Stimulated activated CD8-positive, alpha-beta memory T cell treated with anti-CD3 and anti-CD28 coated beads, Interleukin-12 subunit alpha, Interleukin-12 subunit beta, amount 100 ng/mL, for 4 hours (primary cell): ENCODE measurements at places on chromosomes 5 and 9.

DNA sequence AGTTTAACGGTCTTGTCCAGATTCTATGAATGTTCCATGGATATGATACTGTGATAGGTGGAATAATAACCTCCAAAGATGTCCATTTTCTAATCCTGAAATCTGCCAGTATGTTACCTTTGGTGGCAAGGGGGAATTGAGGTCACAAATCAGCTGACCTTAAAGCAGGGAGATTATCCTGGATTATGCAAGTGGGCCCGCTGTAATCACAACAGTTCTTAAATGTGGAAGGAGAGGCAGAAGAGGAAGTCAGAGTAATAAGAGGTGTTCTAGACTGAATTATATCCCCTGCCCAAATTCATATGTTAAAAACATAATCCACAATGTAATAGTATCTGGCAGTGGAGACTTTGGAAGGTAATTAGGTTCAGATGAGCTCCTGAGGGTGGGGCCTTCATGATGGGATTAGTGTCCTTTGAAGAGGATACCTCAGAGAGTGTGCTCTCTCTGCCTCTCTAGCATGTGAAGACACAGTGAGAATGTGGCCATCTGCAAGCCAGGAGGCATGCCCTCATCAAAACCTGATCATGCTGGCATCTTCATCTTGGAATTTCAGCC is 47.6 kb upstream of the ZFAND5 start:
- DNase-seq = no peak

DNA sequence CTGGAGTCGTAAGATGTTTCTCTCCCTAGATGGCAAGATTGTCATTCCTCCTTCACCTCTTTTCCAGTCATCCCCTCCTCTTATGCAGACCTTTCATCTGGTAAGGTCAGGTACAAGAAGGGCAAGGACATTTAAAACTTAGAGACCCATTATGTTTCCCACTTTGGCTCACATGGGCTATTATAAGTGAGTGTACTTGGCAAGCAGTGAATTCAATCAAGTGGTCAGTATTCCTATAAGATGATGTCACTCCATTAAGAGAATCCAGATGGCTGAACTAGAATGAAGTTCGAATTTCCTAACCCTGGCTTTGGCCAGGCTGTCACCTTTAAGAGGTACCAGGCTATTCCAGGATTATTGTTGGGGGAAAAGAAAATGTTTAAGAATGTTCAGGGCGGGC is 32.2 kb downstream of the ZNF131 start:
- no peak for DNase-seq

- DNase-seq = no peak
These were observed 64.2 kb downstream of the SNX24 start for GRCh38 chr5:122909470-122910100.

- DNase-seq = no peak
These were observed 1.9 kb upstream of the GPR107 start for GRCh38 chr9:130051855-130052254.

DNA sequence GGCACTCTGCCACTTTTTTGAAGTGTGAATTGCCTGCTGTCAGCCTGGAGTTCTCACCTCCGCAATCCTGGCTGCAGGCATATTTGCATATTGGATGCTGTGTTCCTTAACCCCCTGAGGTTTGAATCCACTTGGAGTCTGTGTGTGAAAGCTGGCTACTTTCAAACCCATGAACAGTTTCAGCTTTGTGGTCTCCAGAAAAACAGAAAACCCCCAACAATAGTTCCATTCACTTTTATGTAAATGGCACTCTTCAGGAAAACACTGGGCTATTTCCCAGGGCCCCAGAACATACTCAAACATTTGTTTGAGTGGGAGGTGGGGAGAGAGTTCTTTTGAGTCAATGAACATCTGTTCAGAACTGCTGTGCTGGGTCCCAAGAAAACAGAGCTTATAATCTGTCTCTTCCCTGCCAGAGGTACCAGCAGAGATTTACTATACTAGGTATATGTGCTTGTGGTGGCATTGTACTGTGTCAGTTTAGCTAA is 5.0 kb downstream of the NUDT2 start:
- no peak for DNase-seq

GRCh38 chr9:74172874-74173273 is 324.3 kb upstream of the RORB start:
- DNase-seq = no peak

DNA sequence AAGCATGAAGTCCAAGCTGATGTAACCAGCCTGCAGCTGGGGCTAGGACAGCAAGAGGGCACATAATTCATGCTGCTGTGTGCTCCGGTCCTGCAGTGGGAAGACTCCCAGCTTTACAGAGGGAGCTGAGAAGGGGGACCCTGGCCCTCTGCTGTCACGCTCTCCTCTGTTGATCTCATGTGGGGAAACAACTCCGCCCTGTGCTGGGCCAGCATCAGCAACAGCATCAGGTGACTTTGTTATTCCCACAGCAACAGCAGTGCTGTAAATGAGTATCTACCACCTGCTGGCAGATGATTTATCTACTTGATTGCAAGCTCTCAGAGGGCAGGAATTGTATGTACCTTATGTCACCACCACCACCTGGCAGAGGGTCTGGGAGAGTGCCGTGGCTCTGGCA is 176.2 kb downstream of the COL23A1 start:
- no peak for DNase-seq

DNA sequence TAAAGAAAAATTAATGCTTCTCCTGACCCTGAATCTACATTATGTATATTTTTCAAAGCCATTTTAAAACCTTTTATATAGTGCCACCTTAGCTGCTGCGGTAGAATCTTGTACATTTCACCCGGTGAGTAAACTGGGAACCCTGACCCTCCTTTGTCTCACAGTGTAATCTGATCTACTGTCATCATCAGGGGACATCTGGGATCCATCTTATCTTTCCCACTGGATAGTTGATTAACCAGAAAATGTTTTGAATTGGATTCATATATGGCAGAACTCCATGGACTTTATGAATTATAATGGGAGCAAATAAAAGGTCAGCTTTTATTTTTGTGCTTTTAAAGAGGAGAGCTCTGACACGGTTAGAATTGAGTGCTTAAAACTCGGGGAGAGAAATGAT is 95.0 kb downstream of the ADAMTSL1 start:
- DNase-seq = no peak

DNA sequence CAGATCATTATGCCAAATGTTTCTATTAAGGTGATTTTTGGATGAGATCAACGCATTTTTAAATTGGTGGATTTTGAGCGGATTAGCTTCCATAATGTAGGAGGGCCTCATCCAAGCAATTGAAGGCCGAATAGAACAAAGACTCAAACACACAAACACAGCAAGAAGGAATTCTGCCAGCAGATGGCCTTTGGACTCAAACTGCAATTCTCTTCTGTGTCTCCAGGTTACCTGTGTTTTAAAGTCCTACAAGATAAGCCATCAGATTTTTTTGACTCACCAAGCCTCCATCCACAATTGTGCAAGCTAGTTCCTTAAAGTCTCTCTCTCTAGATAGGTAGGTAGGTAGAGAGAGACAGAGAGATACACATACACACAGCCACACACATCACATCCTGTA is 25.5 kb downstream of the CDH6 start:
- DNase-seq = no peak

DNA sequence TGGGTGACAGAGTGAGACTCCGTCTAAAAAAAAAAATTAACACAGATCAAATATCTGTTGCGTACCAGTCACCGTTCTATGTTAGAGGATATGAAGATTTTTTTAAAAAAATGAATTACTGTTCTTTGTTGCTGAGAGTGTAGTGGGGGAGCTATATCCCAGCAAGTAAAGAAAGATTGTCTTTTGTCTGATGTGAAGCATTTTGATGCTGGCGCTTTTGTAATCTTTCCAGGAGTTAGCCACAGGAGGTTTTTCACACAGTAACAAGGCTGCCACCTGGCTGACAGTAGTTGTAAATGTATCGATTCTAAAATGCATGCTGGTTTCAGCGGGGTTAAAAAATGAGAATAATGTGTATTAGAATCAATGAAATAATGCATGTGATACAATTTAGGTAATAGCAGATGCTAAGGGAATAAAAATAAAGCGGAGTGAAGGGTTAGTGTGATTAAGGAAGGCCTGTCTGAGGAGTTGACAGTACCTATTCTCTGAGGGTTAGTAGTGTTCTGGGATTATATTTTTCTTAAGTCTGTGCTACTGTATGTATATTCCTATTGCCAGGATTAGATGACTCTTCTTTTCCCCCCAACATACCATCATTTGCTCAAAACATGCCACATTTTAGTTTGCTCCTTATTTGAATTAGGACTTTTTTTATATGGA is 3.4 kb downstream of the LMNB1 start:
- DNase-seq = no peak

DNA sequence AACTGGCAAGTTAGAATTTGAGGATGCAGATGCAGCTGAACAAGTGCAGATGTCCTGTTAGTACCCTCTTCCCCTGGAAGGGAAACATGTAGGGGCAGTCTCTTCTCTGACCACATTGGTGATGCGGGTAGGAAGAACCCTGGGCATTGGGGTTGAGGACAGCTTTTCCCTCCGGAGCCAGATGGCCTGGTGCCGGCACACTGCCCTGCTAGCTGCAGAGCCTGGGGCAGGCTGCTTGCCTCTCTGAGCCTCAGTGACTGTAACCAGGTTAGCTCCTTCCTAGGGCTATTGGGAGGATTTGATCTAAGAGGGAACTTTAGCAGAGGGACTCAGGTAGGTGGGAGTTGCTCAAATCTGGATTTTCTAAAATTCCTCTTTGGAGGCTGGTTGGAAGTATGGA is 148.4 kb downstream of the HSPA4 start:
- DNase-seq = no peak

GRCh38 chr5:72790186-72790585 is 26.3 kb upstream of the TNPO1 start:
- DNase-seq = no peak

GRCh38 chr5:12636209-12636608 is 732.0 kb upstream of the CTNND2 start:
- DNase-seq = no peak

DNA sequence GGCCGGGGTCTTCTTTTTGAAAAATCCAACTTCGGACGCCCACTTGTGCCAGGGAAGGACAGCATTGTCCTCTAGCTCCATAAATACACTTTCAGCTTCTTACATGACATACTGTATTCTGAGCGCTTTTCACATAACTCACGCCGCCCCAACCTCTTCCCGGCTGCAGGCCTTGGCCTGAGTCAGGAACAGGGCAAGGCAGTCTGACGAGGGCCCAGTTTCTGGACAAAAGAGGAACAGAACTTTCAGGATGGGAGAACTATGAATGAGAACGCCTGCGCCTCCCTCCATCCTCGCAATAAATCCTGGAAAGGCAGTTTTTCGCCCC is 650 bp downstream of the DCTN4 start:
- no peak for DNase-seq

DNA sequence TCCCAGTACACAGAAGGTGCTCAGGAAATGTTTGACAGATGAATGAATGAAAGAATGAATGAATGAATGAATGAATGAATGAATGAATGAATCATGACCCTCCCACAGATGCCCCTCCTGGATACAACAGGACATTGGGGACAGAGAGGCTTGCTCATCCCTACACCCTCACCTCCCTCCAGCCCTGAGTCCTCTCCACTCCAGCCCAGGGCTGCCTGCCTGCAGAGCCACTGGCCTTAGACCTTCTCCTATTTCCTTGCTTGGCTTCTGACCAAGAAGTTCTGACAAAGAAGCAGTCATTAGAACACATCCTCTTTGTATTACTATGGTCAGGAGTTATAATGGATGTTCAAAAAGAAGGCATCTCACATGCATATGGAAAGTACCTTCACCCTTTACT is 240.7 kb upstream of the DAPK1 start:
- DNase-seq = no peak

DNA sequence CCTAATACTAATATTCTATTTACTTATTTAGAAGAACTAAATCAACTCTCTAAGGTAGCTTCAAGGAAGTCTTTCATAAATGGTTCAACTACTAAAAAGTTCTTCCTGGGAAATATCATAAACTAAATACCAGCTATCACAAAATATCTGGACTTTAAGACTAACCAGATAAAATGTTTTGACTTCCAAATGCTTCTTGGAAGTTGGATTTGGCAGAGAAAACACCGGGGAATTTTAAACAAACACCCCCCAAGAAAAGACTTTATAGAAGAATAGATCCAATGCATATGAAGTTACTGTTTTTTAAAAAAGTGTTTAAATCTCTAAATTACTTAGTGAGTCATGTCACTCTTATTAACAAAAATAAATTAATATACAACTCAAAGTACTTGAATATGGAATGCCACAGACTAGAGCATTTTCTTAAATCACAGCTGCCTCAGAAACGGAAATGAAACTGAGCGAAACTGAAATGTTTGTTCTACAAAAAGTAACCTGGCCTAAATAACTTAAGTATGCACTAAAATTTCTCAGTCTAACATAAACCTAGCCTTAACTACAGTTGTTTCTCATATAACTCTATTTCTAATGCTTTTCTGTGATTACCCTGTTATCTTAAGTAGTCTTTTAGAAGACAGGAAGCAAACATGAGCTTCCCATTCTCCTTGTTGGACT is 6.8 kb downstream of the ABCA1 start:
- no peak for DNase-seq

- no peak for DNase-seq
These were observed 117.1 kb downstream of the NUDT12 start for GRCh38 chr5:103445426-103446035.

DNA sequence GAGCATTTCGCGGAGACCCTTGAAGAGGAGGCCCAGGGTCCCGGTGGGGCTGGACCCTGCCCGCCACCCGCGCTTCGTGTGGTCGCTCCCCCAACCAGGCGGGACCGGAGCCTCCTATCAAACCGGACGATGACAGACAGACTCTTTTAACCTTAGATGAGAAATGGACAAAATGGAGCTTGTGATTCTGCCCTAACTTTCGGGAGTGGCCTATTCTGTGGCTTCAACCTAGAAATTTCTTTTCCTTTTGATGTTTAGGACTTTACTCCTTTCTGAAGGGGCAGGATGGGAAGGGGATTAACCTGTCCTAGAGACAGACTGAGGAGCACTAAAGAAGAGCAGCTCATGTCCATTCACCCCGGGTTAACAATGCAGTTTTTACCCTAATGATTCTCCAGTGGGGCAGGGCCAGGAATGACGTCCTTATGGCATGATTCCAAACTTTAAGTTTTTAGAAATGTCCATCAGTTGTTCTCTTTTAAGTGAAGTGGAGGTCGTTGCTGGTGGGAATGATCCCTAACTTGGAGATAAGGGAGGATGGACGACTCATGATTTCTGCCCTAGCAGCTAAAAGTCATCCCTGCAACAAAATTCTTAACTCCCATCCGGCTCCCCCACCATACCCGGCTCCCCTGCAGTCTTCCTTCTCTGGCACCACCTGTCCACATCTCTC is 1.0 kb downstream of the NIPSNAP3A start:
- no peak for DNase-seq

- DNase-seq = no peak
These were observed 579.2 kb upstream of the COX7C start for GRCh38 chr5:86038566-86038965.
